Large intestine (tissue), 12 donors: ENCODE measurements at places on chromosomes 12 and 14. TPM values are rescaled to one million over a fixed set of nuclear protein-coding genes. Genes with fewer than 3 reads are reported as not detected.

DNA sequence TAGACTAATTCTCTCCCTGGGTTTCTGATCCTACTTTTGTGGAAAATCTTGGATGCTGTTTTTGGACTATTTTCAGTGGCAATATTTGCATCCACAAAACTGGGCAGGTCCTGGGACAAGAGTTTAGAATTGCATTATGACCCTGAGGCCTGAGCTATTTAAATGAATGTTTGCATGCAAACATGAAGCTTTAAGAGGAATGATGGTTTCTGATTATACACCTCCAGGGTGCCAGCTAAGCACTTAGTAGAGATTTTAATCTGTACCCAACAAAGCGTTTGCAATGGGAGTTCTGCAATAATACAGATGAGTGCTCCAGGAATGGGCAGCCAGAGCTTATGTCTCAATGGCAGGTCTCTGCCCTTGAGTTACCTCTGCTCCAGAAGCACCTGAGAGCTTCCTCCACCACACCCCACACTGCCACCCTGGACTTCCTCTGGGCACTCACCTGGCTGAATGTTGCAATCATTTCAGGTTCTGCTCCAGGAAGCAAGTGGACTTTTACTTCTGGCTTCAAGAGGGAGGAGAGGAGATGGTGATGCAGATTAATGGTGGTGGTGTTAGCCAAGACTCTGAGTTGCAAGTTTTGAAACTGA lies 6.0 kb upstream of the SPTLC2 start:
- DNase-seq: peak; percentile 94

DNA sequence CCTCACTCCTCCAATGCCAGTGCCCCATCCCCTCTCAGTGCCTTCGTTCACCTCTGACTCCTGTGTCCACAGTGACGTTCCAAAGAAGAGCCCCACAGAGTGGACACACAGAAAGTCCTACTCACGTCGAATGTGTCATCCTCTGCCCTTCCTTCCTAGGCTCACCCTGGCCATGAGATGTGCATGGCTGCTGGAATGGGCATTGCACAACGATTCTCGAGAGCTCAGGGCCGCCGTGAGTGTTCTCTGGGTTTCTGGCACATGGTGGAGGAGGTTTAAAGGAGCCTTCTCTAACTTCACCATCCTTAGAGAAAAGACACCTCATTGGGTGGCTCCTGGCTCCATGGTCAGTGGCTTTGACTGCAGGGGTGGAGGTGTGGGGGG lies 12.8 kb upstream of the CEP170B start:
- DNase-seq: no peak

The ANKRD33 gene
- 0.06 TPM for polyA plus RNA-seq

GRCh38 chr12:47017901-47018475 lies 61.4 kb upstream of the PCED1B start:
- no peak for DNase-seq

- DNase-seq: no peak
These were observed 130.3 kb upstream of the RBM19 start for GRCh38 chr12:114096461-114096860.

- no peak for DNase-seq
These were observed 15.5 kb downstream of the CLSTN3 start for GRCh38 chr12:7145671-7146070.

GRCh38 chr12:15709551-15709950 lies 79.6 kb downstream of the EPS8 start:
- no peak for DNase-seq

The STAC3 gene
- polyA plus RNA-seq: 4.0 TPM

DNA sequence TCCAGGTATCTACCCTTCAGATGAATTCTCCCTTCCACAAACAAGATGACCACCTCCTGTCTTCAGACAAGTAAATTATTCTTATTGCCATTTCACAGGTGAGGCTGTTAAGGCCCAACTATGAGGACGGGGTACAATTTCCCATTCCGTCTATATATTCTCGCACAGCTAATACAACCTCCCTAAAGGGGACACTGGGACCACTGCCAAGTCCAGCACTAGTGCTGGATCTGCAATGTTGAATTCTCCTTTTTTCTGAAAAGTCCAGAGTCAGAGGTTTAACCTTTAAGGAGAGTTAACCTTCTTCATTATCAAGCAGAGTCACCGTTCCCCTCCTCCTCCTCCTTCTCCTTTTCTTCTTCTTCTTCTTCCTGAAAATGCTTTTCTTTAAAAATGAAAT lies 130.4 kb upstream of the PARP11 start:
- no peak for DNase-seq

- DNase-seq: no peak
These were observed 140.3 kb downstream of the SLC6A15 start for GRCh38 chr12:84772281-84772680.

The B4GALNT3 gene
- polyA plus RNA-seq: 5.9 TPM

The MDM2 gene
- 34.9 TPM for polyA plus RNA-seq

GRCh38 chr14:68624541-68625220 lies 168.2 kb downstream of the ZFP36L1 start:
- no peak for DNase-seq

The TBX5 gene
- not detected for polyA plus RNA-seq

DNA sequence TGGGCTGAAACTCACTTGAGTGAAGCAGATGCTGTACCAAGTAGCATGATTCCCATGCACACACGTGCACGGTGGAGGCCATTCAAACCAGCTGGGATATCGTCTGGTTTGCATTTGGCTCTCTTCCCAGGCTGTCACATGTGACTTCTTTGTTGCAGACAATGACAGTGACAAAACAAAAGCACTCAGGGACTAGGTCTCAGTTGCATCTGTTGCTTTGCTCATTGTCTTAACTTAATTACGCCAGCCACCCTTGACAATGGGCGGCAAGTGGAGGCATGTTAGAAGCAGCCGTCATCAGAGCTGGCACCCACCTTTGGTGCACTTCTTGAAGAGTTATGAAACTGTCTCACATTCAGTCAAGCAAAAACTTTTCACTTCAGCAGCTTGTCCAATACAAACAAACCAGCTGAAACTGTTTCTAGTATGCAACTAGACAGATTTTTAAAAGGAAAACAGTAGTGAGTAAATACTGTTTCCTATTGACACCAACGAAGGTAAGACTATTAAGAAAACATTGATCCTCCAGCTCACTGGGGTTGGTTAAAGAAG lies 74.3 kb downstream of the IGF1 start:
- DNase-seq: peak; percentile 32

DNA sequence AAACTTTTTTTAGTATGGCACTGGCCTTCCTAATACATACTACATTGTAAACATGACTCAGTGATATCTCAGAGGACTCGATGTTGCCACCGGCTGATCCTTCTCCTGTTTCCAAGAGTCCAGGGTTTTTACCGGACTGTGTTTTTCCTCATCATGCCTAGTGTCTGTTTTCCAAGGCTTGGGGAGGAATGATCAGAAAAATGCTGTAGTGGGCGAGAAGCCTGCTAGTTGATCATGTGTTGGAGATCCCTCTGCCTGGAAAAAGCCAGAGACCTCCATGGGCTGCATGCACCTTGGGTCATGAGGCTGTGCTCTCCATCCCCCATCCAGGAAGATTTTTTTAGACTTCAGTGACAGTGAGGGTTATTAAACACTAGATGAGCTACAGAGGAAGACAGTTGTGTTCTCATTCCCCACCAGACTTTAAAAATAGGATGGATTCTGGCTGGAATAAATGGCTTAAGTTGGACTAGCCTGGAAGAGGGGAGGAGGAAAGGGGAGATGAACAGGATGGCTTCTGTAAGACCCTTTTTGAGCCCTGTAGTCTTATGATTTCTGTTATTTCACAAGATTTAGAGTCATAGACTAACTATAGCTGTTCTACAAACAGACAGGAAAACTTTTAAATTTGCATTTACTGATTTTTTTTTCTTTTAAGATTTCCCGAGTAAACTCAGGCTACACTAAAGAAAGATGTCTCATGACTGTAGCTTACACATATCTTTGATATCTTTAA lies 145.7 kb downstream of the SAMD4A start:
- no peak for DNase-seq

The UNG gene
- 36.5 TPM for polyA plus RNA-seq

- DNase-seq: no peak
These were observed 40.5 kb downstream of the FBRSL1 start for GRCh38 chr12:132530447-132530846.

DNA sequence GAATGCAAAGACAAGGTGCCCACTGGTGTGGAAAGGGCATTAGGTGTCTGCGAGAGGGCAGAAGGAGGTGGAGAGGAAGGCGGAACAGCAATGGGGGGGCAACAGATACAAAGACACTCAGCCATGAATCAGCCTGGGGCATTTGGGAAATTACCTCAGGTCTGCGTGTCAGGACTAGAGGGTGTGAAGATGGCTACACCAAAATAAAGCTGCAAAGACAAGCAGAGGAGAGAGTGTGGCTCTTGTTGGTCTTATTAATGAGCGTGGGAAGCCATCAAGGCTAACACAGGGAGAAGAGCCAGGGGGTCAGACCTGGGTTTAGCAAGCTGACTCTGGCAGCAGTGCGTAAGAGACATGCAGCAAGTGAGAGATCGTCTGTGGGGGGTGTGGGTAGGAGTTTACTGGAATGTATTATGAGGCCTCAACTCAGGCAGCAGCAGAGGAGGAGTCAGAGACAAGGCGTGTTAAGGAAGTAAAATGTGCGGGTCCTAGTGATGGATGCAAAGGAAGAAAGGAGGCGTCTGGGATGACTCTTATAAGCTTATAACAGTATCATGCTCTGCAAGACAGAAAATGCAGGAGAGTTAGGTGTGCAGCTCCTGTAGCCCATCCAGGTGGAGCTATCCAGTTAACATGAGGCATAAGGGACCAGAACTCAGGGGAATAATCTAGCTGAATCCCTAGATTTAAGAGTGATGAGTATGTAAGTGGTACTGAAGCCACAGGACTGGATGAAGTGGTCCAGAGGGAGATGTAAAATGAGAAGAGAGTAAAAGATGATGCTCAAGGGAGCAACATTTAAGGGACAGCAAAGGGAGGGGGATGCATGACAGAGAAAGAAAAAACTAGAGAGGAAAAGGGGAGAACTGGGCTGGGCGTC lies 50.4 kb downstream of the KCNK10 start:
- no peak for DNase-seq

GRCh38 chr12:16437926-16438325 lies 90.5 kb downstream of the MGST1 start:
- no peak for DNase-seq

DNA sequence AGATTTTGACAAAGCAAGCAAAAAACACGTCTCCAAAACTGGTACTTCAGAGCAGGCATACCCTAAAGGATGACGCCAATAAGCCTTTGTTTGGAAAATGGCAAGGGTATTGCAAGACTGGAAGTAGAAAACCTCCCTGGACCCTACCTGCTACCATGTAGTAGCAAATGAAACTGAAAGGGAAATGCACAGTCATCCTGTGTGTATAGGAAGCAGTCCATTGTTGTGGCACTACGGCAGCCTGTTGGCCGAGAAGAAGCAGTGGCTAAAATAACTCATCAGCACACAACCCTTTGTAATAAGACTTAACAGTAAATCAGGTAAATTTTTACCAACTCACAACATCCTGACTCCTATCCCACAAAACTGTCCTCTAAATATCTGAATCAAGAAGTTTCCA lies 386.4 kb downstream of the RGS6 start:
- no peak for DNase-seq

- no peak for DNase-seq
These were observed 410.3 kb upstream of the LMO3 start for GRCh38 chr12:17016116-17016864.

DNA sequence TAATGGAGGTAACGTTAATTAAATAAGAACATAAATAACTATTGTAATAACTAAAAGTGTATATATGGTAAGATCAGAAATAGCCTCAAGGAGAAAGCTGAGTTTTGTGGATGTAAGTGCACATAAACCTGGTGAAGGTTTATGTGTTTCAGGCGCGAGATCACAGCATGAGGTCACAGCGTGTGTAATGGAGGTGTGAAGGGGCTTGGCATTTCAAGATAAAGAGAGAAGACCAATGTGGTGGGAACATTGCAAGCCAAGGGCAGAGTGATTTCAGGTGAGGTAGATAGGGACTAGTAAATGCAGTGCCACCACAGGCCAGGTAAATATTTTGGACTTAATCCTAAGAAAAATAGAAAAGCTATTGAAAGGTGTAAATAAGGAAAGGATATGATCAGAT lies 21.7 kb upstream of the KICS2 start:
- no peak for DNase-seq

DNA sequence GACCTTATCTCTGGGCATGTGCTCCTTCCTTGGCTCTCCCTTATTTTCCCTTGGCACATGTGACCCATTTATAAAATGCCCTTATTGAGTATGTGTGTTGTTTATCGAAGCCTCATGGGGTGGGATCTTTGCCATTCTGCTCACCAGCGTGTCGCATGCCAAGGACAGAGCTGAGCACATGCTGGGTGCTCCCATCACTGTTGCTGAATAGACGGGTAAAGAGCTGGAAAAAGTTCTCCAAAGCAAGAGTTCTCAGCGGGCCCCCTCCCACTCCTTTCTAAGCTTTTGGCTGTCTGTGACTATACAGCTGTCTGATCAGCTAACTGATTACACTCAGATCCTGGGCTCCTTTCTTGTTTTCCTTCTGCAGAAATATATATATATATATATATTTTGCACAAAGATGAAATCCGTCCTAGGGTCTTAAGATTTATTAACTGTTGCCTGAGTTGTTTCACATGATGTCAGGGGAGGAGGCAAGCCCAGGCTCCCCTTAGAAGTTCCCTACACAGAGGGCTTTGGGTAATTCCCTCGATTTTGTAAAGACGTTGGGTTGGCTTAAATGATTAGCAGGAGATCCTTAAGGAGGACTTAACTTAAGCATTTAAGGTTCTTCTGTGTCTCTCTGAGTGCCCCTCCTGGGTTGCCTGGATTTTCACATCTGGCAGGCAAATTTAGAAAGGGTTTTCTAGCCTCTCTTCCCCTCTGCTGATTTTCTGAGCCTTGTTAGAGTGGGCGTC lies 71.6 kb downstream of the TMEM132C start:
- no peak for DNase-seq

The GUCY2C gene
- 126 TPM for polyA plus RNA-seq

The ANP32D gene
- not detected for polyA plus RNA-seq

GRCh38 chr14:33596211-33597080 lies 354.4 kb downstream of the EGLN3 start:
- no peak for DNase-seq

The BDKRB1 gene
- 5.4 TPM for polyA plus RNA-seq

GRCh38 chr12:42733911-42734310 lies 144.4 kb upstream of the PRICKLE1 start:
- no peak for DNase-seq

DNA sequence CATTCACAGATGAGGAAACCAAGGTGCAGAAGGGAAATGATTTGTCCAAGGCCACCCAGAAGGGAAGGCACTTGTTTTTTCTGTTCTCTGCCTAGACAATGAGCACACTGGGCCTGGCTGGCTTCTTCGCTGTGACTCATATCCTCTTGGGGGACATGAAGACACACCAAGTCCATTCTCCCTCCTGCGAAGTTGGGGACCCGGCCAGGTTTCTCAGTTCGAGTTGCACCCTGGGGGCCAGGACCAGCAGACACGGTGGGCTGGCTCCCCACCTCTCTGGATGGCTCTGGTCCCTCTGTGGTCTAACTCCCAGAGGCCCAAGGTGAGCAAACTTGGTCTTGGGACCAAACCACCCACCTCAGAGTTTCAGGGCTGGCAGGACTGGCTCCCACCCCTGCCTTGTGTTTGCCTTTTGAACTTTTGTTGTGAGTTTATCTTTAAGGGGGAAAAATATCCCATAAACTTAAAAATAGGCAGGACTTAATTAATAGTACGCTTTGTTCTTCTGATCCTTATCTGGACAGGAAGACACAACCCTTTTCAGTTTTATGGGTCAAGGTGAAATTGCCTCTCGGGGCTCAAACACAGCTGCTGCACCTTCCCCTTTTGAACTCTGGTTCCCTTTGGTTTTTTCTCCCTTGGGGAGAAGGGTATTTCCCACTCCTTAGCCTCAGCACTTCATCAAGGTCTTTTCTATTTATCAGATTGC lies 9.0 kb upstream of the MLEC start:
- DNase-seq: no peak

The CLEC1B gene
- polyA plus RNA-seq: 0.19 TPM
